Glomerular endothelial cell (primary cell): ENCODE measurements at places on chromosomes 2 and 18. TPM values are rescaled to one million over a fixed set of nuclear protein-coding genes. Genes with fewer than 3 reads are reported as not detected.

- DNase-seq: no peak
These were observed 99.5 kb downstream of the USP40 start for GRCh38 chr2:233466991-233467603.

DNA sequence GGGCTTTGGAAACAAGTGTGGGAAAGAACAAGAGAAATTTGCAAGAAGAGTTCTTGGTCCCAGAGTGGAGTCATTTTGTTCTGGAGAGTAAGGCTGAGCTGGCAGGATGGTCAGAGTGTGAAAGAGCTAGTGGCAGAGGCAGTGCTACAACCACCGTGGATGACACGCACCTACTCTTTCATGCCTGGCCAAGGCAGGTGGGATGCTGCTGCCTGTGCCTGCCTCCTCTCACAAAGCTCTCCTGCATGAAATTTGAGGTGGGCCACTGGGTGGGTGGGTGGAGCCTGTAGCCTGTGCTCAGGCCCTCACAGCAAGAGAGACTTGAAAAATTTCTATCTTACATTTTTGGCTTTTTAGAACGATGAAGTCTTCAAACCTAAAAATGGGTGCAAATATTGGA lies 9.4 kb upstream of the INO80C start:
- no peak for DNase-seq

- no peak for DNase-seq
These were observed 139.9 kb downstream of the THADA start for GRCh38 chr2:43455731-43456642.

DNA sequence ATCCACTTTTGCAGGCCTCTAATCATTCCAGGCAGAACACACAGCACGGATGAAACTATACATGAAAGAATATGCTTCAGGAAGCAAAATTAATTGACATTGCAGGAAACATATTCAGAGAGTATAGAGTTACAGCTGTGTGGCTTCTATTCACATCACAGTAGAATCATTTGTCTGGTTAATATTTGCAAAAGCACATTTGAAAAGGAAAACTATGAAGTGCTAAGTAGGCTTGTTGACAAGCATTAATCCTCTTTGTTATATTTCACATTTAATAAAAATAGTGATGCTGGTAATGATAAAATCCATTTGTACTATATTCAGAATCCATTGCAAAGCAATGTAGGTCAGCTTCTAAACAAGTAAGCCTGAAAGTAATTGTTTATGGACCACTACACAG lies 32.2 kb upstream of the PIK3C3 start:
- no peak for DNase-seq

GRCh38 chr2:18830962-18831361 lies 241.6 kb upstream of the NT5C1B start:
- no peak for DNase-seq

Gene GNLY
- not detected in 2 replicates for total RNA-seq
